Activated CD4-positive, alpha-beta T cell treated with anti-CD3 and anti-CD28 coated beads, Interleukin-2, amount 10 ng/mL, durations not matched to agents 24 days and 14 days (primary cell): ENCODE measurements at places on chromosomes 1 and 21. TPM values are rescaled to one million over a fixed set of nuclear protein-coding genes. Genes with fewer than 3 reads are reported as not detected.

DNA sequence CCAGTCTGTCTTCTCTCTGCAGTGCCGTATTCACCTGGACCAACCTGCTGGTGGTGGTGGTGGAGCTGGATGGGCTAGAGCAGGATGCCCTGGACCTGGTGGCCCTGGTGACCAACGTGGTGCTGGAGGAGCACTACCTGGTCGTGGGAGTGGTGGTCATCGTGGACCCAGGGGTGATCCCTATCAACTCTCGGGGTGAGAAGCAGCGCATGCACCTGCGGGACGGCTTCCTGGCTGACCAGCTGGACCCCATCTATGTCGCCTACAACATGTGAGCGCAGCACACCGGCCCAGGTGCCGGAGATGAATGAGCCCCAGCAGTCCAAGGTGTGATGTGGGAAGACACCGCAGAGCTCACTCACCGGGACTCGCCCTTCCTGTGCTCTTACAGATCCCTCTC is 37.5 kb downstream of the S100B start:
- peaks cover 6% of the 10 kb centered on the region for H3K4me1 ChIP-seq
- DNase-seq: peak; percentile 49
- no peaks in the 10 kb centered on the region for H3K27me3 ChIP-seq
- peaks cover 63% of the 10 kb centered on the region for H3K36me3 ChIP-seq
- H3K27ac ChIP-seq: no peak overlapping the region

DNA sequence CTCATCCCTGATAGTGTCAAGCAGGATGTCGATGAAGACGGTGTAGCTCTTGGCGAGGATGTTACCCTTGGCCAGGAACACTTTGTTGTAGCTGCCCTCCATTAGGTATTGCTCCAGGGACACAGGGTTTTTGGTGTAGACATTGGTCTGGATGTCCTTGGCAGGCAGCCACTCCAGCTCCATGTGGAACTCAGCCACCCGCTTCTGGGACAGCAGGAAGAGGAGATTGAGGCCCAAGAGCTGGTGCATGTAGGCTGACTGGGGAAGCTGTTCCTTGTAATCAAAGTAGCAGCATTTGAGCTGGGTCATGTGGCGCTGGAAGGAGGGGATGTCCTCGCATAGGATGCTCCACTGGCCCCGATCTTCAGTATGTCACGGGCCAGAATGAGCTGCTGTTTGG is 9.5 kb downstream of the IL6R start:
- DNase-seq: no peak
- peaks cover 24% of the 10 kb centered on the region for H3K4me1 ChIP-seq
- H3K27ac ChIP-seq: no peak overlapping the region
- no peaks in the 10 kb centered on the region for H3K36me3 ChIP-seq

The RFX5 gene
- total RNA-seq: 69.2 and 73.1 TPM in 2 replicates

The PSMA5 gene
- 262 and 270 TPM in 2 replicates for total RNA-seq

The ADAM30 gene
- total RNA-seq: not detected in 2 replicates

The RTCA gene
- 48.5 and 49.1 TPM in 2 replicates for total RNA-seq

The HLX gene
- total RNA-seq: 5.7 and 7.2 TPM in 2 replicates

The HPDL gene
- 39.6 and 39.8 TPM in 2 replicates for total RNA-seq
